ENCODE measurements at places on chromosomes 6 and 20.

DNA sequence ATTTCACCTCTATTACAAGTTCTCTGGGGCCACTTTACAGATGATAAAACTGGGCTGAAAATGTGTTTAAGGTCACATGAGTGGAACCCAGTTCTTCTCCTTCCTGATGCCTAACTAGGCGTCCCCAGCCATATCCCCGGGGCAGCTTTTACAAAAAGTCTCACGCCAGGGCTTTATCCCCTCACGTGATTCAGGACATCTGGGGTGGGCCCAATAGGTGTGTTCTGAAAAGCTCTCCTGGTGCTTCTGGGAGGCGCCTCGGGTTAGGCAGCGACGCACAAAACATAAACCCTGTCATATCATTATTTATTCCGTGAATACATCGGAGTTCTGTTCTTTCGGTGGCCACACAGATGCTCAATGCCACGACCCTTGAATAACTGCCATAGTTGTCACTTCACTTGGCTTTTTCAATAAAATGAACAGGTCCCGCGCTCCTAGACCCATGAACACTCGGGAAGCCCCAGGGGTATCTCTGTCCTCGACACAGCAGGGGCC, 32.1 kb downstream of the SF3B5 start:
- no peak for DNase-seq

GRCh38 chr6:26170951-26171841, 84.0 kb downstream of the HFE start:
- DNase-seq = no peak

- DNase-seq = no peak
Measured at GRCh38 chr6:21840428-21840827, 246.9 kb downstream of the SOX4 start.

GRCh38 chr6:88775866-88776571, 187.4 kb downstream of the RNGTT start:
- DNase-seq = no peak

- DNase-seq = peak; percentile 89
Measured at GRCh38 chr6:1287103-1287591, 24.8 kb upstream of the FOXQ1 start.

DNA sequence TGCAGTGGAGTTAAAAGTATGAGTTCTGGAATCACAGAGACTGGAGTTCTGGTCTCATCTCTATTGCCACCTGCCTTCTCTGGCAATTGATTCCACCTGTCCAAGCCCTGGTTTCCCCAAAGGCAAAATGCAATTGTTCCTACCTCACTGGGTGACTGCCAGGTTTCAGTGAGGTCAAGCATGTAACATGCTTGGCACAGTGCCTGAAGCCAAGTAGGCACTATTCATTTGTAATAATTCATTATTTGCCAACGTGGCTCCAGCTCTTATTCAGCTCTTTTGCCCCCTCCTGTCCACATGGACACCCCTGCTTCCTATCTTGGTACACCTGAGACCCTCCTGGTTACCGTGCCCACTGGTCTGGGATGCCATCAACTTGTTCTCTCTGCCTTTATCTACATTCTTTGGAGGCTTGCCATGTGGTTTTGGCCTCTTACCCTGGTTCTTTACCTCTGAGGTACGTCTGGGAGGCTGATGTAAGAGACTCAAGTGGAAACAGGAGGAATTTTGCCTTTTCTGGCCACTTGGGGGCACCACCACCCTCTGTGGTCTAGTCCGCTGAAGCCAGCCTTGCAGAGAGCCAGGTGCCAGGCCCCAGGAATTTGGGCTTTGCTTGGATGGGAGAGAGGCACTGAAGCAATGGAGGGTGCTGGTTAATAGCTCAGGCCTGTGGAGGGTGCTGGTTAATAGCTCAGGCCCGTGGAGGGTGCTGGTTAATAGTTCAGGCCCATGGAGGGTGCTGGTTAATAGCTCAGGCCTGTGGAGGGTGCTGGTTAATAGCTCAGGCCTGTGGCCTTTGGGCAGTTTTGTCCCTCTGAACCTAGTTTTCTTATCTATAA, 1.7 kb downstream of the KCNK15 start:
- DNase-seq = peak; percentile 65

- no peak for DNase-seq
Measured at GRCh38 chr6:46105568-46105967, 24.2 kb upstream of the ENPP4 start.

- DNase-seq = no peak
Measured at GRCh38 chr6:90156861-90157260, 139.8 kb downstream of the BACH2 start.

Measured in HS-5 (cell line).